ENCODE measurements at places on chromosomes 3 and 15.

DNA sequence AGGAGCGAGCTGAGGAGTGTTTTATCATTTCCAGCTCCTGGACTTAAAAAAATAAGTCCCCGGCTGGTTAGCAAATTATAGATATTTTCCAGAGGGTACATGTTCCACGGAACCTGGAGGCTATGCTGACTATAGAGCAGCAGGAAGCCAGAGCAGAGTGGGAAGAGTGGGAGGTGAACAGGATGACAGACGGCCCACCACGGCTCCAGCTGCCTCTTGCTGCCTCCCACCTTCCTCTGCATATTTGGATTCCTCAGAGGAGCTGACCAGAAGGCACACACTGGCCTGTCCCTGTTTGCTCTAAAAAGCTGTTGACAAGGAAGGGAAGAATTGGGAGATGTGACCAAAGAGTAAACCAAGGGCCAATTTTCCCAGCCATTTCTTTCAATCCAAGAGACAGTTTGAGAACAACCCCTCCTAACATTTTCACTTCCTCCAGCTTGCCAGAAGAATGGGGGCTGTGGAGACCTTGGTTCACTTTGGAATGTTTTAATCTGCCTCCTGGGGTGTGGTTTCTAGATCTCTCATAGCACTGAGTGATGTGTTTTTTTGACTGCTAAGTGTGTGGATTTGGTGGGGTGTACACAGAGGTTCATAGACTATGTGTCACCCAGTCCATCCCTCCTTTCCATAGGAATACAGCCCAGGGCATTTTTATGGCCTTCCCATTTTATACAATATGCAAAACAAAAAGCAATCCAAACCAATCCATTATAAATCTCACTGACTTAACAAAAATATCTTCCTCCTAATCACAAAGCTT is 36.8 kb downstream of the HGD start:
- no peak for DNase-seq

- no peak for DNase-seq
Measured at GRCh38 chr3:45078910-45079522, 52.9 kb downstream of the CLEC3B start.

DNA sequence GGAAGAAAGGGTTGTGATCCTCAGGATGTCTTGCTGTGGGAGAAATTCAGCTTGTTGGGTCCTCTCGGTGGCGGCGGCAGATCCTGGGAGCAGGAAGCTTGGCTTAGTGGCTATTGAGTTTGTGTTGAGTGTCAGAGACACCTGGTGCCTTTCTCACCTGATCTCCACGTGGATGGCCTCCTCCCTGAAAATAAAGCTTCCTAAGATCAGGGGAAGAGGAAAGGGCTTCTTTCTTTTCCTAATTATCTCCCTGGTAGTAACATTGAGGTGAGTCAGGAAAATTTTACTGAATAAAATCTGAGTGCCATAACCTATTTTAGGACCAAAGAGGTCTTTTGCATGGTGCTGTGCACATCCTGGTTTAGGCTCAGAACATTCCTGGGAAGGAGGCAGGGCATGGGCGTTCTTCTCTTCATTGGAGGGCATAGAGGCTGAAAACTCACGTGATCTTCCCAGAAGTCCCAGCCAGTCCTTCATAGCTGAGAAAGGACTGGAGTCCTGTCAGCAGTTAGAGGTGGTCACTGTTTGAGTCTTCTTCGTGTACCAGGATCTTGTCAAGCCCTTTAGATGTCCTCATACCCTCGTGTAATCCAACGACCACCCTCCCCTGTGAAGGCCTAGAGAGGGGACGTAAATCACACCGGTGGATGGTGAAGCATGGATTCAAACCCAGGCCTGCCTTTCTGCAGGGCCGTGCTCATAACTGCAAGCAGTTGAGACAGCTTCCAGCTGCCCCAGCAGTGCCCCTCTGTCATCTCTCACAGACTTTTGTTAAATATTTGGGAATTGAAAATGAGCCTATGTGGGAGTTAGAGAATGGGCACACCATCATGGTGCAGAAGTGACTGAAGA is 1.1 kb downstream of the CMTM8 start:
- DNase-seq = peak; percentile 7

- DNase-seq = no peak
Measured at GRCh38 chr3:15456321-15456720, 28.9 kb downstream of the EAF1 start.

DNA sequence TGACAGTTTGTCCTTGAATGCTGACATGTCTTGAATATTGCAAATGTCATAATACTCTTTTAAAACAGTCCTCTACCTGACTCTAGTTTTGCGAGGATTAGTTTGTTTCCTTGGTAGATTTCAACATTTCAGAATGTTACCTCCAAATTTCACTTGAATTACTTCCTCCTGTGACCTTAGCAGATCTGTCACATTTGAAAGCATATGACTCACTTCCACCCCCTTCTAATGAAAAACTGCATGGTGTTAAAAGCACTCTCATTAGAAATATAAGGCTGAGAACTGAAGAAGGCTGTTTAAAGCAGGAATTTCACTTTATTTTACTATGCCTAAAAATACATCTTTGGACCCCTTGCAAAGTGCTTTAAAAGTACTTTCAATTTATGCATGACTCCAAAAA is 598.7 kb upstream of the TGFBR2 start:
- DNase-seq = no peak

DNA sequence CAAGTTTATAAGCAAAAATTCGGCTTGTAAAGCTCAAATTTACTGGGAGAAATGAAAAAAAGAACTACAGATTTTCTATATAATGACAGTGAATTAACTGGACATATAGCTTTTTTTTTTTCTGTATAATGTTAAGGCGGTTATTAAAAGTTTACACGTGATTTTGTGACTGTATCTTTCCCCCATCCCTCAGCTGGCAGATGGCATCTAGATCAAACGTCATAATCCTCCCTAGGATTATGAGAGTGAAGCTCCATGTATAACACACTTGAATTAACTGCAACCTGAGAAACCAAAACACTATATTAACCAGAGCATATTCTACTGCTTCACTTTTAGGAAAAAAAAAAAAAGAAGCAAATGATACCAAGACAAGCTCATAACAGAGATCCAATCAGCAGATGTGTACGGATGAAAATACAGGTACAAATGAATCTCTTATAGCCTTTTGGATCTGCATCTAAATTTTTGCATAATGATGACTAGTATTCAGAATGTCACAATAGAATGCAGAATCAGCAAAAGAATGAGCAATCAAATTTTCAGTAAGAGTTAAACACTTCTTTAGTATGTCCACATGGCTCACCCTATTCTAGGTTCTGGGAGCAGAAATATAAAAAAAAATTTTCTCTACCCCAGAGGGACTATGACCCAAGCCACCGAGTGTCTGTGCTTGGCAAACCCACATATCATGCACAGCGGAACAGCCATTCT is 12.4 kb downstream of the MOBP start:
- DNase-seq = no peak
